ENCODE measurements at places on chromosomes 7 and 10.

DNA sequence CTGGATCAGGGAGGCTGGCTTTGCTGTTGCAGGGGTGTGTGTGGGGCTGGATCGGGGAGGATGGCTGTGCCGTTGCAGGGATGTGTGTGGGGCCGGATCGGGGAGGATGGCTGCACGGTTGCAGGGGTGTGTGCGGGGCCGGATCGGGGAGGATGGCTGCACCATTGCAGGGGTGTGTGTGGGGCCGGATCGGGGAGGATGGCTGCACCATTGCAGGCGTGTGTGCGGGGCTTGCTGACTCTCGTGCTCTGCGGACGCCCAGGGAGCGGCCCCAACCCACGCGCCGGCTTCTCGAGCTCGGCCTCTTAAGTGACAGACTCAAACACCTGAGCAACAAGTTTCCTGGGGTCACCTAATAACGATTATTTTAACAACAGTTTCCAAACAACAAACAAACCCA is 518.2 kb downstream of the DNAJB6 start:
- DNase-seq: no peak

GRCh38 chr10:5594271-5595049 is 69.7 kb downstream of the CALML3 start:
- no peak for DNase-seq

- DNase-seq: no peak
These were observed 813 bp upstream of the MTURN start for GRCh38 chr7:30133736-30134610.

DNA sequence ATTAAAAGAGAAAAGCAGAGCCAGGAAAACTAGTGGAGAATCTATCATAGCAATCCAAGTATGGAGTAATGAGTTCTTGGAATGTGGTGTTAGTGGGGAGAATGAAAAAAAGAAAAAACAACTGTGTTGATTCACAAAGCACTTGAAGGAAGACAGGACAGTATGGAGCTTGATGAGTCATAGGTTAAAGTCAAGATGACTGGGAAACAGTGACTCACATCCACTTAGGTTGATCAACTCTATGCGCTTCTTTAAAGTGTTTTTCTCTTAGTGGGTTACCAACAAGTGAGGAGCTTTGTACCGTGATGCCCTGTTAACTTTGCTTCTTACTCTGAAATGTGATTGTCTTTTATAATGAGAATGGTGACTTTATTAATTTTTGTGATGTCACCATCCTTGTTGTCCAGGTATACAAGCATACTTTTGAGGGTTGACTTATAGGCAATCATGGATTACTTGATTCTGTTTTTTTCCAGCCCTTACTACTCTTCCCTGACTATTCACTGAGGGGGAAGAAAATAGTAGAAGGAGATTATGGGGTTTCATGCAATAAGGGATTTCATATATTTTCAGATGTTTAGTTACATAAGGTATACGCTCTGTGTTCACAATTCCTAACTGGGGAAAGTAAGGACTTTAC is 32.1 kb upstream of the MDFIC start:
- peak; percentile 88 for DNase-seq

GRCh38 chr10:13190816-13191215 is 29.5 kb downstream of the MCM10 start:
- no peak for DNase-seq

GRCh38 chr10:83603708-83604107 is 535.6 kb upstream of the GHITM start:
- peak; percentile 67 for DNase-seq

DNA sequence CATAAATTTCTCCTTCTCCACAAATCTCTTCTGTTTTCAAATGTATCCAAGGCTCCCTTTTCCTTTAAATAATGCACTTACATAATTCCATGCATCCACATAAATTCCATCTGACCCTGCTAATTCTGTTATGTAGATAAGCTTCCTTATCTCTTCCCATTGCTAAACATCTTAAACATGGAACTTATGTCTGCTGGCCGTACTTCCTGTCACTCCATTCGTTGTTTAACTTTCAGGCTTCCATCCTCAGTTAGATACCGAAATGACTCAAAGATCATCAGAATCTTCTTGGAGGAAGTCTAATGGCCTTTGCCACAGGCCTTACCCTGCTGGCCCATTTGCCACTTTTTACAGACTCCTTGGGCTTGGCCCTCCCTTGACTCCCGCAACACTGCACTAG is 330.9 kb downstream of the GFRA1 start:
- DNase-seq: no peak

DNA sequence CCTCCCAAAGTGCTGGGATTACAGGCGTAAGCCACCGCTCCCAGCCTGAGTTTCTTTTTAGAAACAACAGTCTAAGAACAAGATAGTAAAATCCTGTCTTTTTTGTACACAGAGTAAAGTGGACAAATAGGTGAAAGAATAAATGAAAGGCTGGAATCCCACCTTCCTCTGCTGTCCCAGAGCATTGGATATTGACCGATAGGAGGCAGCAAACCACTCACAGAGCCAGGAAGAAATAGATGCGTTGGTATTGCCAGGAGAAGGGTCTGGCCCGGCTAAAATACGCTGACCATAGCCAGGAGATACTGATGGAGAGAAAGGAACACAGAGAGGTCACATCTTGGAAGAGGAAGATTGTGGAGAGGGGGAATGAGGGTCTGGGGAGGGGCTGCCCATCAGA is 11.4 kb upstream of the ZNF12 start:
- no peak for DNase-seq

DNA sequence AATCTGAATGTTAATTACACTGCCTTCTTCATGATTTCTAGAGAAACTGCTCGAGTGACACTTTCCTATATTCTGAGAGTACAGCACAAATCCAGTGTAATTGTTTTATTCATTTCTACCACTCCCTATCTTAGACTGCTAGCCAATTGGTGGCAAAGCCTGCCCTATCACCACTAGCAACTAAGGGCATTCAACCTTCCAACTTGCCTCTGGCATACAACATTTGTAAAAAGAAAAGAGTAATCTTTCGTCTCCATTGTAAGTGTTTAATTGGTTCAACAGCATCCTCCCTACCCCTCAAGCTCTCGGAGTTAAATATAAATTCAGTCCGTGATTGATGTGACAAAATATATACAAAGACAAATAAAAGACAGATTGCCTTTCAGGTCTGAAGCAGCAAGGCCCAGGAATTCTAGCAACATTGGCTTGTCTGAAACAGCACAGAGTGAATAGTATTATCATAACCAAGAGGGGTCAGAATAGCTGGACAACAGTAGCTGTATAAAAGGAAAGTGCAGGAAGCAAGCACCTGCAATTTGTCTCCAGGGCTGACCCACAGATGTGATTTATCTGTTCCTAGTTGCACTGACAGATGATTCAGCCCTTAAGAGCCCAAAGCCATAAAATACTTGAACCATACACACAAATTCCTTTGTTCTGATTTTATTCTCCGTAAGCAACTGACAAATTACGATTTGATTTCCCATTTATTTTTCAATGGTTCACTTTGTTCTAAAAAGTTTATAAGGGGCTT is 47.6 kb upstream of the ANKRD1 start:
- no peak for DNase-seq

DNA sequence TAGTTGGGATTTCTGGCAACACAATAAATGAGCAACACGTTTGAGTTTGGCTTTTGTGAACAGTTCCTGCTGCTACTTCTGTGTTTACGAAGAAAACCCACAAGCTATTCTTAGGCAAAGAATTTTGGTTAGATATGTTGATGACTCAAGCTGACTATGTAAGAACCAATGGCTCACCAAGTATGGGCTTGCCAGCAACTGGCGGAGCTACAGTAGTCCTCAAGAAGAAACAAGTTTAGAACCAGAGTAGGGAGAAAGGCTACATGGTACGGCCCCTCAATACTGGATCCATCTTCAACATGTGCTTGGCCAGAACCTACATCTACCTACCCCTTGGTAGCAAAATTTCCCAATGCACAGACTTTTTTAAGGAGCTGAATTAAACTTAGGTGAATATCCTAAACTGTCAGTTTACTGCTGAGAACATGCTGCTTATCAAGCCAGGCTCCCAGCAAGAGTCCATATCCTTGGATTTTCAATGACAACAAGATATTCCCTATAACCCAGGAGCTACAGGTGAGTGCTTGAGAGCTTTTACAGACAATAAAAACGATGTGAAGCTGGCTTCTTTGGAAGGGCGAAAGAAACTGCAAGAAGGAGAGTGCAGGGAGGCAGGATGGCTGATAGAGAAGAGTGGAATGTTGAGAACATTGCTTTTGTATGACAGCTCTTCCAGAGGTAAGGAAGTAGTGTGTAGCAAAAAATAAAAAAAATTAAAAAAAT is 74.3 kb upstream of the ASAH2 start:
- peak; percentile 96 for DNase-seq

DNA sequence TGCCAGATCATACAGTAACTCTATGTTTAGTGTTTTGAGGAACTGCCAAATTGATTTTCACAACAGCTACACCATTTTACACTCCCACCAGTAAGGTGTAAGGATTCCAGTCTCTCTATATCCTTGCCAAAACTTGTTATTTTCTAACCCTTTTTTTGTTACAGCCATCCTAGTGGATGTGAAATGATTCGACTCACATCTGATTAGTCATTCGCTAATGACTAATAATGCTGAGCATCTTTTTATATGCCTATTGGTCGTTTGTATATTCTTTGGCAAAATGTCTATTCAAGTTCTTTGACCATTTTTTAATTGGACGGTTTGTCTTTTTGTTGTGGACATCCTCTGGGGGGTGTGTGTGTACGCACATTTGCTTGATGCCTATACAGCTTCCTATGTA is 142.8 kb downstream of the DGKB start:
- no peak for DNase-seq

- no peak for DNase-seq
These were observed 128.4 kb downstream of the PAXIP1 start for GRCh38 chr7:154874409-154875113.

GRCh38 chr10:60975716-60976115 is 31.7 kb upstream of the RHOBTB1 start:
- DNase-seq: no peak

GRCh38 chr7:86904949-86905834 is 154.3 kb downstream of the ELAPOR2 start:
- peak; percentile 53 for DNase-seq

- DNase-seq: no peak
These were observed 14.4 kb downstream of the RNF133 start for GRCh38 chr7:122684504-122684903.

GRCh38 chr7:79778786-79779770 is 325.6 kb upstream of the MAGI2 start:
- peak; percentile 71 for DNase-seq

DNA sequence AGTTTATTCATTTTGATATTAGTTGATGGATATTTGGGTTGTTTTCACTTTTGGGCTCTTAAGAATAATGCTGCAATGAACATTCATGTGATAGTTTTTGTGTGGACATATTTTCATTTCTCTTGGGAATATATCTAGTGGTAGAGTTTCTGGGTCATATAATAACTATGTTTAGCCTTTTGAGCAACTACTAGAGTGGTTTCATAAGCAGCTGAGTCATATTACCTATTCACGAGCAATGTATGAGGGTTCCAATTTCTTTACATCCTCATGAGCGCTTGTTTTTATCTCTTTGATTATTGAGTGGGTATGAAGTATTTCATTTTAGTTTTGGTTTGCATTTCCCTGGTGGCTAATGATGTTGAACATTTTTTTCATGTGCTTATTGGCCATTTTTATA is 182.6 kb downstream of the PON1 start:
- no peak for DNase-seq

DNA sequence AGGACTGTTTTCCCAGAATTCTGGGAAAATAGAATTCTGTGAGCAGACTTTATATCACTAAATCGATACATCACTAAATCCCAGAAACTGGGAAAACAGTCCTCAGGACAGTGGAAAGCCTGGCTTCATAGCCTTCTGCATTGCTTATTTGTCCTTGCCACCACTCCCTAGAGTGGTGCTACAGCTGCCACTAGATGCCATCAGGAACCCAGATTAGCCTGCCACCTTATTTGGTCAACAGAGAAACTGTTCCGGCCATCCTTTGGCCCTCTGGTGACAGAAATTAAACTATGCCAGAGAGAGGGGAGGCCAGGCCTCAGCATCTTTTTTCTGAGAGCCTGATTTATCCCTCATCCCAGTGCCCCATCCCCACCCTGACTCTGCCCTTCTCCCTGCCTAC is 19.6 kb upstream of the NFKB2 start:
- DNase-seq: no peak

DNA sequence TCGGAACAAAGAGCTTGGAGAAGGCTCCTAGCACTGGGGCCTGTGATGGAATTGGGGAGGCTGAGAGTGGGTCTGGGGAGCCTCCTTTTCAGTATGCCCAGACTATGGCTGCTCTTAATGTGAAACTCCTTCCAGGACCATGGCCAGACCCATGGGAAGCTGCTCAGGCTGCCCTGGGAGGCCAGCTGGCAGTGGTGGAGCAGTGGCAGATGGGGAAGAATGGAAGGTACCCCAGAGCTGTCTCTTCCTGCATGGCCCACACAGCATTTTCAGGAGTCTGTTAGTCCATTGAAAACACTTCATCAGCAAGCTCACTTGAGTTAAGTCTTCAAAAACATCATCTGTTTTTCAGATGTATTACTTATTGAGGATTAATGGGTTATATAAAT is 18.5 kb downstream of the NACAD start:
- DNase-seq: no peak

GRCh38 chr7:85775431-85775830 is 588.6 kb upstream of the SEMA3D start:
- no peak for DNase-seq

DNA sequence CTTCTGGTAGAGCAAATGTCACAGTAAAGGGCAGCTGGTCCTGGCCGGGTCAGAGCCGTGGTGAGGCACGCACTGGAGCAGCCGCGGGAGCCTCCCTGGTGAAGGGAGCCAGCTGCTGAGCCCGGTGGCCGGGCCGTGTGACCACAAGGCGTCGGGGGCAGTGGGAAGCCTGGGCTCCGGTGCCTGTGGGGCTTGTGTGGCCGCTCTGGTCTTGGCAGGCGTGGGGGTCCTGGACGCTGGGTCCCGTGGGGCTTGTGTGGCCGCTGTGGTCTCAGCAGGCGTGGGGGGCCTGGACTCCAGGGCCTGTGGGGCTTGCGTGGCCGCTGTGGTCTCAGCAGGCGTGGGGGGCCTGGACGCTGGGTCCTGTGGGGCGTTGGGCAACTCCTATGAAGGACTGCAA is 57.2 kb downstream of the NKX6-2 start:
- DNase-seq: no peak

DNA sequence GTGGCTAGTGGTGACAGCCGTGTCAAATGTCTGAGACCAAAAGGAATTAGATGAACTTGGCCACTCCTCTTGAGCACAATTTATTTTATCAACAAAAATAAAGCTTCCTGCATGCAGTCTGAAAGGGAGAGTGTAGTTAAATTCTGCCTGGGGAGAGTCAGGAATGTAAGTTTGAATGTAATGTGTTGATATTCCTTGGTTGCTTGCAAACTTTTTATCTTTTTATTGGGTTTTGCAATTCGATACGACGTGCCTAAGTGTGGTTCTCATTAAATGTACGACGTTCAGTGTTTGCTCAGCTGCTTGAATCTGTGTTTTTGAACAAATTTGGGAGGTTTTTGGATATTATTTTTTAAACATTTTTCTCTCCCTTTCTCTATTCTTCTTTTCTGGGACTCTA is 839.9 kb downstream of the CCSER2 start:
- DNase-seq: no peak

Measured in H4 (cell line).